ENCODE measurements at places on chromosomes 2 and 18.

DNA sequence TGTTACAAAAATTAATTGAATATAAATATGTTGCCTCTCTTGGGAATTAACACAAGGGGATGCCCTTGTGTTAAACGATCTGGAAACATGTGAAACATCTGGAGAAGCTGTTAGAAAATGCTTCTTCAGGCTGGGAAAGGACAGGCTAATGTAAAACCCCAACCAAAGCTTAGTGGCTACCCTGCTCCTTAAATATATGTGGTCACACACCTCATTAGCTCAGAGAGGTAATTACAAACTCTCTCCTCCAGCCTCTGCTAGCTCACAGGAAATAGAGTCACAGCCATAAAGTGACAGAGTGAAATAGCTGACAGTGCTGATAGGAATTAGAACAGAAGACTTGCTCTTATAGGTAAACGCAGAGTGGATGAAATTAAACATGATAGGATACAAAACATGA, 155.9 kb downstream of the RAB3GAP1 start:
- no peak for DNase-seq

DNA sequence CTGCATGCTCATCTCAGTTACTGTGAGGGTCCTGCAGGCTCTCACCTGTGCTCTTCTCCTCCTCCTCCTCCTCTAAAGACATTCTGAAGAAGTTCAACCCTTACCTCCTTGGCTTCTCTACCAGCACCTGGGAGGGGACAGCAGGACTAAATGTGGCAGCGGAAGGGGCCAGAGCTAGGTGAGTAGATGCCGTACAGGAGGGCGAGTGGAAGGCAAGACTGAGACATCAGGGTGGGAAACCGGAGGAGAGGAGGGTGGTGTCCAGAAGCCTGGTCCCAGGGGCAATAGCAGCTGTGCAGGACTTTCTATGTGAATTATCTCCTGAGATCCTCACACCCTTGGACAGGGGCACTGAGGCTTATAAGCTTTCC, 124.9 kb downstream of the PLB1 start:
- no peak for DNase-seq

- DNase-seq: no peak
These were observed 65.4 kb downstream of the LRRFIP1 start for GRCh38 chr2:237692601-237693290.

DNA sequence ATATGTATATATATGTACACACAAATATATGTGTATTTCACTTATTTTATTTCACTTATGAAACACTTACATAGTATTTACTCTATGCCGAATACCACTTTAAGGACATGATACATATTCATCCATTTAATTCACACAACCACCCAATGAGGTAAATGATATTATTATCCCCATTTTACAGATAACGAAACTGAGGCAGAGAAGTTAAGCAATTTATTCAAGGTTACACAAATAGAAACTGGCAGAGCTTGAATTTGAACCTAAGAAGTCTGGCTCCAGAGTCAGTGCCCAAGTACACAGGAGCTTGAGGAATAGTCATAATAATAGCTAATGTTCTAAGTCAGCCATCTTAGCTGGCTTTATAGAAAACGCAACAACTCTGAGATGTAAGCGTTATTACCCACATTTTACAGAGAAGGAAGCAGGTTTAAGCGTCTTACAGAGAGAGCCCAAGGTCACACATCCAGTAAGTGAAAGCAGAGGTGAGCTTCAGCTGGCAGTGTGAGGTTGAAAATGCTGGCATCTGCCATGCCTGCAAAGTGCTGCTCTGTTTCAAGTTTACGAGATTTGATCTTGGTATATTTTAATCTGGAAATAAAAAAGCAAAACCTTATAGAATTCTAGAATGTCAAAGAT, 326.9 kb downstream of the LPIN1 start:
- no peak for DNase-seq

DNA sequence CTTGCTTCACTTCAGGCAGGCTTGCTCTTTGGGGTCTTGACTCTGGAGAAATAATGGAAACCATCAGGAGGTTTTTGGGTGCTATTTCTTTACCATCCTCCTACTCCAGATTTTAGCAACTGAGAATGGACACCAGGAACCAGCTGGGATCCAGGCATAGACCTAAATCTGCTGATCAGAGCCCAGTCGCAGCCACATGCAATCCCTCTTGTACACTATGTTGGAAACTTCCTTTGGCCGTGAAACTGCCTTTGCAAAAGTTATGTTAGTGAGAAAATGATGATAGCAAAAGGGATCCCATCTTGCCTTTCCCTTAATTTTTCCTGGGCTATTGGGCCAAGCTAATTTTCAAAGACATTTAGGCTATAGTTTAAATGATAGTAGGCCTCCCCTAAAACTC, 158.8 kb upstream of the ARL4C start:
- no peak for DNase-seq

GRCh38 chr18:44838971-44839666, 158.4 kb downstream of the SETBP1 start:
- DNase-seq: peak; percentile 14

DNA sequence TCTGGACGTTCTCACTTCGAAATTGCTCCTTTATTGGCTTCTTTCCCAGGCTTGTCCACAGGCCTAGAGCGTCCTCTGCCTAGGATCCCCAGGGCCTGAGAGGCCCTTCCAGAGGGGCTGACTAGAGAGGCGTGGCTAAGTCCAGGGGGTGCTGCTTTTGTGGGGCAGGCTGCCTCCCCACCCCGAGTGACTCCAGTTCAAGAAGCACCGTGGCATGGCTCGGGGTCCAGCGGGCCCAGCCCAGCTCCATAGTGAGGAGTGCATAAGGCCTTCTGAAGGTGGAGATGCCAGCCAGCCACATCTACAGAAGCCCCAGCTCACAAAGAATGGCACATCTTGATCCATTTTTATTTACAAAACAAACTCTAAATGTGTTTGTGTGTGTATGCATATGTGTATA, 44.8 kb upstream of the POMC start:
- no peak for DNase-seq

GRCh38 chr18:3354506-3354905, 92.6 kb downstream of the MYL12B start:
- DNase-seq: no peak

- DNase-seq: no peak
These were observed 7.4 kb downstream of the EPAS1 start for GRCh38 chr2:46304635-46305034.

GRCh38 chr2:207088839-207089238, 76.9 kb downstream of the KLF7 start:
- DNase-seq: no peak

- DNase-seq: no peak
These were observed 389.7 kb downstream of the TXNL1 start for GRCh38 chr18:56248610-56249235.

DNA sequence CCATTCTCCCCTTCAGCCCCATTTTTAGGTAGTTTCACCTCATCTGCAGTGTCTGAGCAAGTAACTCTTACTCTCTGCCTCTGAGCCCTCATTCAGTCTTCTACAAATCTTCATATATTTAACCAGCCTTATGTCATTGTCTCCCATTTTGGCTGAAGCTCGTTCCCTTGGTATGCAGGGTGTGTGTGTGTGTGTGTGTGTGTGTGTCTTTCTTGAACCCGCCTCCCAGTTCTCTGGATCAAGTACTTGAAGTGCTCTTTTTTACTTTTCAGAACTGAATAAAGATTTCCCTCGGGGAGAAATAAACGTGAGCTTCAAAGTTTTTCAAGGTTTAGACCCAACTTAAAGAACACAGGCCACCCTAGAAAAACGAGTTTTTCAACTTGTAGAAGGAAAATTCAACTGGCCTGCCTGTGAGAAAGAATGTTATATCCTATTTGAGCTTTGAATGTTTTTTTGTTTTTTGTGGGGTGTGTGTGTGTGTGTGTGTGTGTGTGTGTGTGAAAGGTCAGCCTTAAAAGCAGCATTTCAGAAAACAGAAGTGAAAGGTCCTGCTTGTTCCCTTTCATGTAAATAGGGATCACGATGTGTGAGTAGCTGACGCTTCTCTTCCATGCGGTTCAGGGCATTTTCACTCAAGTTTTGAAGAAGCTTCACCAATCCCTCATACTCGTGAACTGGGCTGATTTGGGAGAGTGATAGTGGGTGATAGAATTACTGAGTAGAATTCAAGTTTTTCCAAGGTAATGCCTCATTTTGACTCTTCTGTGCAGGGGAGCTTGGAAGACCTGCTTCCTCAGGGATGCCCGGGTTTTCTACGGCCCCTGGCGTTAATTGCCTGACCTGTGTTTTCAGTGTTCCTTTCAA, 50.6 kb upstream of the EML6 start:
- no peak for DNase-seq

DNA sequence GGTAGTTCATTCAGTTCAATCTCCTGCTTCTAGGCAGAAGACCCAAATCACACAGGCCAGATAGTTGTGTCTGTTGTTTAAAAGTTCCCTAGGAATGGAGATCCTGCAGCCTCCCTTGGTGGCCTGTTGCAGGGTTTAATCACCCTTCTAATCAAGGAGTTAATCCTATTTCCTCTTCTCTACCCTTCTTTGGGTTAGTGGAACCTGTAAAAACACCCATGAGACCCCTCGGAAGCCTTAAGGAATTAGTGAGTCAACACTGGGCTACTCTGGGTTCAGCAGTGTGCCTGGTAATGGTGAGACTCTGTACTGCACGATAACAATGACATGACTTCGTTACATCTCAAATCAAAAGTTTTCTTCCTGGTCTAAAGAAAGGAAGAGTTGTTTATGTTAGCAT, 217.6 kb upstream of the NRP2 start:
- no peak for DNase-seq

DNA sequence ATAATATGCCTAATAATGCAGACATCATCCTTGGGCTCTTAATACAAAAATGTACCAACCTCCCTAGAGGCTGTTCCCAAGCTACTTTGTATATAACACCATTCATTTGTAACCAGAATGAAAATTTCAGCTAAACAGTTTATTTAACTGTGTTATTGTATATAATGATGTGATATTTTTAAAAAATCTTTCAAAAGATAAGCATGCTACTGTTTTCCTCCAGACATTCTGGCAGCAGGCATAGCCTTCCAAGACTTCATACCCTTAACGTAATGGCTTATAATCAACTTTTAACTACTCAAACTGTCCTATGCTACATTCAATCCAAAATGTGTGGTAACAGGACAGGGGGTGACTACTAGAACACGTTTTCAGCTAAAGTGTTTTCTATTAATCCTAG, 21.2 kb downstream of the CFAP221 start:
- DNase-seq: no peak

- no peak for DNase-seq
These were observed 16.1 kb downstream of the RASGRP3 start for GRCh38 chr2:33492399-33493134.

DNA sequence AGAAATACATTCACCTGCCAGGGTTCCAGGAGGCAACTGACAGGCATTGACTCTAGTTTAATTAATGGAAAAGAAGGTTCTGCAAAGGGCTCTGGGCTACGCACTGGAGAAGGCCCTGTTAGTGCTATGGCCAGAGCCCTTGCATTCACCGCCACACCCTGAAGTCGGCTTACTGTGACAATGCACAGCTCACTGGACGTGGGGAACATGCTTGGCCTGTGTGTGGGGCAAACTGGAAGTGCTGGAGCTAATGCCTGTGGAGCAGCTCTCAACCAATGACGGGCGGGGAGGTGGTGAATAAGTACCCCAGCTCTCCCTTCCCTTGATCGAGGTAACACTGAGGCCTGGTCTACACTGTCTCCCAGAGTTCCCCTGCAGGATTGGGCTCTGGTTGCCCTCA, 209.8 kb downstream of the HAUS1 start:
- no peak for DNase-seq

- DNase-seq: no peak
These were observed 28.2 kb upstream of the NARS1 start for GRCh38 chr18:57649556-57650500.

GRCh38 chr2:61938511-61938910, 33.0 kb downstream of the COMMD1 start:
- no peak for DNase-seq

DNA sequence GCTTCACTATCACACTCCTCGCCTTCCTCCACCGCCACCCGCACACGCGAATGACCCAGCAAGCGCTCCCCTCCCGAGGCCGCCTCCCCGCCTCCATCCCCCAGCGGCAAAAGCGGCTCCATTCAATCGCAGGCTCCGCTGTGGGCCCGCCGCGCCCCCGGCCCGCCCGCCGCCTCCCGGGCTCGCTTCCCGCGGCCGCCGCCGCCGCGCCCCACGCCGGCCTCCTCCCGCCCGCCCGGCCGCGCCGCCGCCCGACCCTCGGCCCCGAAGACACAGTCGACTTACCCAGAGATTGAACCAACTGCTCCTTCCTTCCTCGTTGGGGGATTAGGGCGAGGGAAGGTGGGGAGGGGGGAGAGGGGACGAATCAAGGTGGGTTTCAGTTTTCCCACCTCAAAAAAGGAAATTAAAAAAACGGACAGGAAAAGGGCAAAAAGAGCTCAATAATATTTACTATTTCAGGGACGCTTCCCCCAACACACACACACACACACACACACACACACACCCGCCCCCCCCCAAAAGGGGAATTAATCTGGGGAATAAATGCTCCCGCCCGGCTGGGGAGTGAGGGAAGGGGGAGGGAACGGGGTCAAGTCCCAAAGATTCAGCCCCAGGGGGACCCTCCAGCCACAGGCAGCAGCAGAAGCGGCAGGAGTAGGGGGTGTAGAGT, 743 bp downstream of the XPO1 start:
- no peak for DNase-seq

GRCh38 chr2:49973917-49974368, 819.6 kb upstream of the FSHR start:
- peak; percentile 5 for DNase-seq

DNA sequence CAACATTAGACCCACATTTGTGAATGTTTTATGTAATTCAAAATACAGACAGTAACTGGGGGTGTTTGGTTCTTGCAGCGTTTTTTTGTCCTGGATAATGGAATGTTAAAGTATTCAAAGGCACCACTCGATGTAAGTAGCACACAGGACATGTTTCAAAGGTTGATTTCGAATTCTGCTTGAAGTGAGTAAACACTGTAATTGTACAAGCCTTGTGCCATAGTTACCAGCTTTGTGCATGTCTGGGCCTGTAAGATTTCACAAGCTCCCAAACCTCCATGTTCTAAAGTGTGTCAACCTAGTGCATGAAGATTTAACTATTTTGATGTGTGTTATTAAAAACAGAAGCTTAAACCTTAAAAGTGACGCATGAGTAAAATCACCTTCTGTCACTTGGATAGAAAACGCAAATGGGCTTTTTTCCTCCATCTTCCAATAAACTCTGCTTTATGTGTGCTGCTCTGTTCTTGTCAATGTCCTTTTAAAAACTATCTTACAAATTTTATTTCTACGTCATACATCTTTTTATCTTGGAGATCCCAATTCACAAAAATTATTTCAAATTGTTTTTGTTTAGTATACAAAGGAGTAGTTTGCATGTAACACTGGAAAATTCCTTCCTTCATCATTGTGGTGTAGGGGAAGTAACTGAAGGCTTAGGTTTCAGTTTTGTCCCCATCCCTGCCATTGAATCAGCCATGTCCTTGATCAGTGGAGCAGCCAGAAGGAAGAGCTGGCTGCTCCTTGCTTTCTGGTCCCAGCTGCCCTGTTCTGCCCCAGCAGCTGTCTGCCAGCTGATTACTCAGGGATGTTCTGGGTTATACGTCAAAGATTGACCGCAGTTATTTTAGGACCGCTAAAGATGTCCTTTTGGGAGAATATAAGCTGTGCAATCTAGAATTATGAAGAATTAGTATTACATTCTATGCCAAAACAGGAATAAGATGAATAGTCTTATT, 119.2 kb downstream of the PRKRA start:
- DNase-seq: no peak
